Cerebellar nuclear complex (tissue), 1 donor: ENCODE measurements at places on chromosomes 4 and X.
A peak's percentile ranks its signal among the peaks of the same experiment; 100 is the strongest.

- peak; percentile 18 for DNase-seq
Measured at GRCh38 chr4:103099691-103100392, at the start of gene BDH2. Gene BDH2 (minus strand): TSS chr4:103099834. CDS start chr4:103096254, 3,580 bp downstream.

DNA sequence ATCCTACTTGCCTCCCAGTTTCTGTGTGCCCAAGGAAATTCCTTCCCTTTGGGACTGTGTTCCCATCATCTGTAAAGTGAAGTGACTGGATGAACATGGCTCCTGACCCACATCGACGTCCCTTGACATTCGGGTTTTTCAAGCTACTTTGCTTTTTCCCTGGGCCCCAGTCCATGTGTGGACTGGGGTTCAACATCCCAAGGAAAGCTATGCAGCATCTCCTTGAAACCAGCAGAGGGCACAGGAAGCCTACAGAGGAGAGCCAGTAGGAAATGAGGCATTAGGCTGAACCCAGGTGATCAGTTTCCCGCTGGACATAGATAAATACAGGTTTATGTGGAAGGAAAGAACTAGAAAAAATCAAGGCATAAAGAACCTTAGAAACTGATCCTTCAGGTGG, 145.1 kb upstream of the ARHGEF9 start:
- DNase-seq: no peak

GRCh38 chrX:39855748-39856129, 242.0 kb downstream of the BCOR start:
- no peak for DNase-seq

DNA sequence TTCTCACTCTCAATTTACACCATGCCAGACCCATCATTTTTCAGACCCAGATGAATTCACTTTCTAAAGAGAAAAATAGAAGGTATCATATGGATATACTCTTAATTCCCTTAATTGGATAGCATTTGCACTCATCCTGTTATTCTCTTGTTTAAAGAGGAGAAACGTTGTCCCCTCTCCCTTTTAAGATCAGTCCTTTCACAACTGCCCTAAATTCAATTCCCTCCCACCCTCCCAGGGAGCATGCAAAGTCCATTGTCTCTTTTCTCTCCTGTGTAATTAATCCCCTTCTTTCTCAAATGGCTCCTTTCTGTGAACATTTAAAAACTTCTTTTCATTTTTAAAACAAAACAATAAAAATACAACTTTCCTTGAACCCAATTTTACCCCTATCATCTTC, 124.7 kb upstream of the TLL1 start:
- no peak for DNase-seq

DNA sequence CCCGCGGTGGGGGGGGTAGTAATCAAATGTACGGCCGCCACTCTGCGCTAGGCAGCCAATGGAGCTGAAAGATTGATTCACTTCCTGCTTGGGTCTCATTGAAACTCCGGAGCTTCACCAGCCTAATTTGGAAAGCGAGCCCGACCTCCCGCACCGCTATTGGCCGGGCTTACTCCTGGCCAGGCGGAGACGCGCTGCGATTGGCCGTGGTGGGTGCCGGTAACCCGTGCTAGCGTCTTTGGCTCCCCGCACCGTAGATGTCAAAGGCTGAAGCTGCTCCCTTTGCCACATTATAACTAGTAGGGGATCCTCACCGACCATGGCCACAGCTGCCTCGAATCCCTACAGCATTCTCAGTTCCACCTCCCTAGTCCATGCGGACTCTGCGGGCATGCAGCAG, at the start of gene POU3F4:
Gene POU3F4 (plus strand): TSS at position 285 of the 400 bp plus-strand sequence. CDS start 35 bp downstream, at position 320.
- DNase-seq: no peak

DNA sequence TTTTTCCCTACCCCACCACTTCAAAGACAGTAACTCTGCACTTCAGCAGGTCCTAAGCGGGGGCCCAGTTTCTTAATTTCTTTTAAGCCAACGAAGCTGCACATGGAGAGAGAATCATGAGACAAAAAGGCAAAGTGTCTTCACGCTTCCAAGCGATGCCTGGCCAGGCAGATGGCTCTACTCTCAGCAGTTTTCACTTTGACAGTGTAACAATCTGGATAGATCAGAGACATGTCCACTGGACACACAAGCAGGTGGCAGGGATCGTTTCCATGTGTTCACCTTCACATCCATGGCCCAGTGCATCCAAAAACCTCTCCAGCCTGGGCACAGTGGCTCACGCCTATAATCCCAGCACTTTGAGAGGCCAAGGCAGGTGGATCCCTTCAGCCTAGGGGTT, 27.8 kb downstream of the PPP2R2C start:
- peak; percentile 10 for DNase-seq

DNA sequence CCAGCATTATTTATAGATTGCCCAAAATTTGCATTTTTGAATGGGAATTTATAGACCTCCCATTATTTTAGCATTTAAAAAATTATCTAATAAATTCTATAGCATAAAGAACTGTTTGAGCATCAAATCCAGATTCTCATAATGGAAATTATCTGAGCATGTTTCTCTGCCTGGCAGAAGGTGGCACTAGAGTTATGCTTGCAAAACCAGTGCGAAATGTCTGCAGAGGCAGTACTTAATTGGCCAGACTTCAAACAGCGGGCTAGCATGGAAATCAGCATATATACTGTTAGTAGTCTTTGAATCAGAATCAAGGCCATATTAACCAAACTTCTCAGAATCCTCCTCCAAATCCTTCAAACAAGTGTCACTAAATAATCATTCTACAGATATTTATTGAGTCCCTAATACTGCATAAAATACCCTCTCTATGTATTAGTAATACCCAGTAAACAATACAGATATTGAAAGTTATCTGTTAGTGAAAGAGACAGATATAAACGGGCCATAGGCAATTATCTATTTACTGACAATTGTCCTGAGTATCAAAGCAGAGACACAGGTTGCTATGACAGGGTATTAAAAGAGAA, 78.7 kb upstream of the DCLK2 start:
- peak; percentile 3 for DNase-seq

DNA sequence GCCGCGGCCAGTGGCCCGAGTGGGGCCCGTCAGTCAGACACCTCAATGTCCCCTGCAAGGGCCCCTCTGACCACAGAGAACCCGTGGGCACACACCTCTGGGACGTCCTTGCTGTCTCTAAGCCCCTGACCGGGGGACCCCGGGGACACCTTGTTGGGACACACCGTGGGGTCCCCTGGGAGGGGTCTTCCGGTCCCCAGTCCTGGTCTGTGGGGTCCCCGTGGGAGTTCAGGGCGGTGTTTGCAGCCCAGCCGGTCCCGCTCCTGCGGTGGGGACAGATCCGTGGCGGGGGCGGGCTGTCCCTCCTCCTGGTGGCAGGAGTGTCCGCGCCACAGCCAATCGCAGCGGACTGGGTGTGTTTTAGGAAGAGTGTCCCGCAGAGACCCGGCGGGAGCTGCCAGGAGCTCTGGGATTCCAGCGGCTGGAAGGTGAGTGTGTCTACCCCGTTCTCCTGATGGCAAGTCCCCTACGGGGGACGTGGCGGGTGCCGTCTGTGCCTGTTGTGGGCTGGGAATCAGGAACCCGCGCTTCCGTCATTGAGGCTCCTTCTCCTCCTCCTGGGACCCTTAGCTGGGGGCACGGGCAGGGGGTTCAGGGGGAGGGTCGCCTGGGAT, 5.1 kb upstream of the PLCXD1 start:
- no peak for DNase-seq

GRCh38 chr4:13193662-13194061, 290.5 kb downstream of the RAB28 start:
- no peak for DNase-seq

DNA sequence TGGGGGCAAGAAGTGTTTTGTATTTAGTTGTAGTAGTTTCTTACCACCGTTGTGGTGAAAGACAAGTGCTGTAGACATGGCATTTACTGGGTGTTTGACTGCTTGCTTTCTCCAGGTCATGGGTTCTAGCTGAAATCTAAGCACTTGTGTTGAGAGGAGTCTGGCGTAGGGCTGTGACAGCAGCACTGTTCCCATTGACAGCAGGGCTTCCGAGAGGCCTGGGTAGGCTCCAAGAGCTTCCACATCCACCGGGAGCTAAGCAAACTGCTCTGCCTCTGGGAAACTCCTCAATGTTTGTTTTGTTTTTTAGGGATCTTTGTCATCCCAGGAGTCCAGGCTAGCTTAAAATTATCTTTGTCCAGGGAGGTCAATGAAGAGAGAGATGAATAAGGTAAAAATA, 44.3 kb downstream of the BMPR1B start:
- no peak for DNase-seq

DNA sequence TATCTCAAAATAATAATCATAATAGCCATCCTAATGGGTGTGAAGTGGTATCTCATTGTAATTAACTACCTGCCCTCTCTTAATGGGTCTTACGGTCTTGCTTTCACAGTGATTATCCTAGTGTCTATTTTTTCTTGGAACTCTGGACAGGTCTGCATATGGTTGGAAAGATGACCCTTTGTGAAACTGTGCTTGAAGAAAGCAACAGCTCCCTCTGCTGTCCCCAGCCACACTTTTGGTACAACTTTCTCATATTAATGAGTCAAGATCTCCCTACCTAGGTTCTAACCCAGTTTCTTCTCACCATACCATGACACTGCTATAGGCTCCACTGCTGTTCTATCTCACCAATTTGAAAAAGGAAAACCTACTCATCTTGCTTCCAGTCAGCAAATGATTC, 2.4 kb downstream of the TFDP3 start:
- DNase-seq: no peak

- DNase-seq: no peak
Measured at GRCh38 chr4:82988323-82988832, 22.2 kb downstream of the LIN54 start.

GRCh38 chrX:118115953-118116712, 477 bp downstream of the KLHL13 start:
- no peak for DNase-seq

DNA sequence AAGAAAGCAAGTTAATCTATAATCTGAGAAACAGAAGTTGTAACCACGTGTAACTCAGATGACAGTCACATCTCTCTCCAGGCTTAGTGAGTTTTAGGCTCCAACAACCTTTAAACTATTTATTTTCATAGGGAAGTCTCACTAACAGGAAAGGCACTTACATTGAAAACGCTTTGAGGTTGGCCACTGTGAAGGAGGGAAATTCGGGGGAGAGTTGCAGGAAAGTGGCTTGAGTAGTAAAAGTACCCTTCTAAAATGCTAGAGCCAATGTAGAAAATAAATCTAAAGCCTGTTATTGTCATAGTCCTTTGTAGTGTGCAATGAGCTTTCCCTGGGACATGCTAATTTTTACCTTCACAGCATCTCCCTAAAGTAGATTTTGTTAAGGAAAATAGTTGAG, 995 bp upstream of the NFXL1 start:
- no peak for DNase-seq

- DNase-seq: no peak
Measured at GRCh38 chr4:17785858-17786257, 4.4 kb upstream of the FAM184B start.
